ENCODE measurements at places on chromosomes 1 and 21.

DNA sequence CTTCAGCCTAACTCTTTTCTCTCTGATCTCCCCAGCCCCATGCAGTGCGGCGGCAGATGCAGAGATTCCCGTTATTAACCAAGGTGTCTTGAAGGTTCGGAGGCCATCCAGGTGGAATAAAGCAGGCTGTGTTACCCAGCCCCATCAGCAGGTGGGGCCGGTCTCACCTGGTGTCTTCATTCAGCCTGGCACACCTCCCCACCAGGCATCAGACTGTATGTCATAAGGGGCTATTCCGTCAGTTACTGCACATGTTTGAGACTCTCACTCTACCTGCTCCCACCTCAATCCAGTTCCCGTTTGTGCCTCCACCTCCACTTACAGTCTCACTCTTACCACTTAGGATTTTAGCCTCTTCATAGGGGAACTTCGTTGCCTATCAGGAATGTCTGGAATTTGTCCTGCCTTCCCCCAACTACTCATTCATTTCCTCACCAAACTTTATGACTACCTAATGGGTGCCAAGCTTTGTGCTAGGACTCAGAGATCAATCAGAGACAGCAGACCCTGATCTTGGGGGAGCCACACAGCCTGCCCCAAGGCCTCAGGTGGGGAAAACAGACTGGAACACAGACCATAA is 170.2 kb downstream of the PLPP3 start:
- DNase-seq: no peak

DNA sequence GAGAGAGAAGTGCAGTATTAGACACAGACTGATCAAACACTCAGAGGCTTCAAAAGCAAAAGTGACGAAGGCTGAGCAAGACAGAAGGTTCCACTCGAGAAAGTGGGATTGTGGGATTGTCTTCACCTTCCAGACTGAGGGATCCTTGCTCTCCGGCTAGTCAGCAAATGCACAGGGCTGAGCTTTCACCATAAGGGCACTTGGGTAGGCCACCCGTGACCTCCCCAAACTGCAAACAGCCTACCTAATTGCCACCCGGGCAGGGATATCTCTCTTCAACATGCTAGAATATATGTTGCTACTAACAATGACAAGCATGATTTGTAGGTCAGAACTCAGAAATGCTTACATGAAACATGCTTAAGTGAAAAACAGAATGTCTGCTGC is 35.3 kb upstream of the RIPK4 start:
- DNase-seq: no peak

- DNase-seq: no peak
Observed at GRCh38 chr1:145777357-145778145, 46.3 kb downstream of the RNF115 start.

- DNase-seq: no peak
Observed at GRCh38 chr21:36723371-36723881, 24.5 kb downstream of the SIM2 start.

DNA sequence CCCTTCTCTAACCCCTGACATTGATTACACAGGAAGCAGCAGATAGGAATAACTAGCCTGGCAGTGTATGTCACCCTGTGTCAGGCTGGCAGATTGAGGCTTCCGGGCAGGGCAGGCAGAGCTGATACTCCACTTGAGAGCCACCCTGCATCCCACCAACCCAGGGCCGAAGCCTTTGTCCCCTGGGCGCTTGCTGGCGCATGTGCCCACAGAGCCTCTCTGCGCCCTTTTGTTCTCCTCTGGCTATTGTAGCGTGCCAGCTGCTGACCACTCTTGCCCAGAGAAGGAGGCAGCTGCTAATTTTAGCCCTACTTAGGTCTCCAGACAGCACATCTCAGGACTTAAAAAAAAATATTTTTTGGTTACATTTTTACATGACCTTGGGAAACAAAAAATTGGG is 304.9 kb downstream of the HHAT start:
- DNase-seq: no peak

DNA sequence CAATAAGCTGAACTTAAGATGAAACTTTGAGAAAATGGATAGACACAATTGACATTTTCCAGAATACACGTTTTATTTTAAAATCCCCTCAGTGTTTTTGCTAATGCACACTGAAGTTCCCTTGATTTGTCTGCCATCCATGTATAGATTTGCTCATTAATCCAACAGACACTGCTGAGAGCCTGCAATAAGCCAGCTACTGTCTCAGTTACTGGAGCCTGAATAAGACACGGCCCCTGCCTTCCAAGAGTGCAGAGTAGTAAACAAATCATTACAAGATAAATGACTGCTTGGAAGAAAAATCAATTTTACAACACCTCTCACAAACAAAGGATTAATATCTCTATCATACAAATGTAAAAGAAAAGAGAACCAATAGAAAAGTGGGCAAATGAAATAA is 130.1 kb downstream of the TLR5 start:
- DNase-seq: no peak

- no peak for DNase-seq
Observed at GRCh38 chr1:116396769-116397168, 23.7 kb downstream of the ATP1A1 start.

GRCh38 chr1:24236789-24237371 is 49.8 kb upstream of the IFNLR1 start:
- DNase-seq: no peak

DNA sequence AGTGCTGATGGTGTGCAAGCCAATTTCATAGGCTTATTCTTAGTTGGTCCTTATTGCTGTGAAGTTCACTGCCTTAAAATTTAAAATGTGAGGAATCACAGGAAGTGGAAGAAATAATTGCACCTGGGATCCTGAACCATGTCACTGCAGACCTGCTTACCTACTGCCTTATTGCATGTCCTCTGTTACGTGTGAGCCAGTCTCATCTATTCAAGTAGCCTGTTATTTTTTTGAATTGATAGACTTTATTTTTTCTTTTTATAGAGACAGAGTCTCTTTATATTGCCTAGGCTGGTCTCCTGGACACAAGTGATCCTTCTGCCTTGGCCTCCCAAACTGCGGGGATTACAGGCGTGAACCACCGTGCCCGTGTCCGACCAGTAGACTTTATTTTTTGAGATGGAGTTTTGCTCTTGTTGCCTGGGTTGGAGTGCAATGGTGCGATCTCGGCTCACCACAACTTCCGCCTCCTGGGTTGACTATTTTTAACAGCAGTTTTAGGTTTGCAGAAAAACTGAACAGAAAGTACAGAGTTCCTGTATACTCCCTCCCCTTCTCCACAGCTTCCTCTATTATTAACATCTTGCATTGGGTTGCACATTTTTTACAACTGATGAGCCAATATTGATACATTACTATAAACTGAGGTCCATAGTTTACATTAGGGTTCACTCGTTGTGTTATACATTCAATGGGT is 14.0 kb upstream of the DISC1 start:
- no peak for DNase-seq

GRCh38 chr1:39272798-39273469 is 68.4 kb downstream of the MACF1 start:
- no peak for DNase-seq

Data from umbilical cord (tissue), 2 donors.